Tongue (tissue), 3 donors: ENCODE measurements at places on chromosomes 11 and 22.

DNA sequence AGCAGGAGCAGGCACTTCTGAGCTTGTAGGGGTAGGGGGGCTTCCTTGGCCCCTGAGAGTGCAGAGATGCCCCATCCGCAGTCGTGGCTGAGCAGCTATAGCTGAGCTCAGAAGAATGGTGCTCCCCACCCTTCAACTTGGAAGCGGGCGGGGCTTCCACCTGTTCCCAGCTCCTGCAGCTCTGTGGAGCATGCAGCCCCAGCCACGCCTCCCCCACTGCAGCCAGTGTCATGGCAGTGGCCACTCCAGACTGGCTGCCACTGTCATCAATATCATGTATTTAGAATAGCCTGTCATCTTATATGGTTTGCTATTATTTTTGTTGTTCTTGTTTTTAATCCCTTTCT is 213.1 kb downstream of the LRRC4C start:
- DNase-seq = no peak

DNA sequence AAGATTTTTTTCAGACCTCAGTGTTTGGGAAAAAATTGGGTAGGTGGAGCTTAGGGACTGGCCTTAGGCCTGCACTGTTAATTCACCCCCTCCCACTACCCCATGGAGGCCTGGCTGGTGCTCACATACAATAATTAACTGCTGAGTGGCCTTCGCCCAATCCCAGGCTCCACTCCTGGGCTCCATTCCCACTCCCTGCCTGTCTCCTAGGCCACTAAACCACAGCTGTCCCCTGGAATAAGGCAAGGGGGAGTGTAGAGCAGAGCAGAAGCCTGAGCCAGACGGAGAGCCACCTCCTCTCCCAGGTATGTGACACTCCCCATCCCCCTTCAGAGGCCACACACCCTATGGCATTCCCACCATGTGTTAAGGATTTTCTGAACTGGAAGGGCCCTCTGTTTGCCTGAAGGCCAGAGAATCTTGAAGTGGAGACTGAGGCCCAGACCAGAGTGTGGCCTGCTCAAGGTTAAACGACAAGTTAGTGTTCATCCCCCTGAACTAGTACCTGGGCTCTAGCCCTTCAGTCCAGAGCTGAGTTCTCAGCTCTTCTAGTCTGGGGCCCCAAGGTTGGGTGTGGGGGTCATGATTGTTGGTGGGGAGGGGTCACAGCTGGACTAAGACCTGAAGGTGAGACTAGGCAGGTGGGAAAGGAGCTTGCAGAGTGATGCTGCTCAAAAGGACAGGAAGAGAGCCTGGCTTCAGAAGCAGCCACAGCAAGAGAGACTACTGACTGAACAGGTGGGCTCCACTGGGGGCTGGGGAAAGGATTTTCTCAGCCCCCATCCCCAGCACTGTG is 2.3 kb upstream of the FOLR1 start:
- peak; percentile 77 for DNase-seq

DNA sequence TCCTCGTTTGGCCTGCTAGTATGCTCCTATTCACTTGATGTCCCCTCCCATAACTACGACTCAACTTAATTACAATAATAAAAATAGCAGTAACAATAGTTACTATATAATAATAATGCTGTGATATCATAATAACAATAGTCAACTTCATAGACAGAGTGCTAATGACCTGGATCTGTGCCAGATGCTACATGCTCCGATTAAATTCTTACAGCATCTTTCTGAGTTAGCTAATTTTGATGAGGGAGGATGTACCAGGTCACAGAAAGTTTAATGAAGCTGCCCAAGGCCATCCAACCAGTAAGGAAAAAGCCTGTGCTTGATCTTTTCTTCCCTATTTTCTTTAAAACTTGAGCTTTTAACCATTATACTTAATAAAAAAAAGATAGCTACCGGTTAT is 413.4 kb upstream of the LRRC4C start:
- DNase-seq = no peak

- DNase-seq = no peak
Observed at GRCh38 chr11:127023991-127024390, 23.4 kb upstream of the KIRREL3 start.

GRCh38 chr22:20503816-20504215 is 3.6 kb upstream of the MED15 start:
- no peak for DNase-seq

DNA sequence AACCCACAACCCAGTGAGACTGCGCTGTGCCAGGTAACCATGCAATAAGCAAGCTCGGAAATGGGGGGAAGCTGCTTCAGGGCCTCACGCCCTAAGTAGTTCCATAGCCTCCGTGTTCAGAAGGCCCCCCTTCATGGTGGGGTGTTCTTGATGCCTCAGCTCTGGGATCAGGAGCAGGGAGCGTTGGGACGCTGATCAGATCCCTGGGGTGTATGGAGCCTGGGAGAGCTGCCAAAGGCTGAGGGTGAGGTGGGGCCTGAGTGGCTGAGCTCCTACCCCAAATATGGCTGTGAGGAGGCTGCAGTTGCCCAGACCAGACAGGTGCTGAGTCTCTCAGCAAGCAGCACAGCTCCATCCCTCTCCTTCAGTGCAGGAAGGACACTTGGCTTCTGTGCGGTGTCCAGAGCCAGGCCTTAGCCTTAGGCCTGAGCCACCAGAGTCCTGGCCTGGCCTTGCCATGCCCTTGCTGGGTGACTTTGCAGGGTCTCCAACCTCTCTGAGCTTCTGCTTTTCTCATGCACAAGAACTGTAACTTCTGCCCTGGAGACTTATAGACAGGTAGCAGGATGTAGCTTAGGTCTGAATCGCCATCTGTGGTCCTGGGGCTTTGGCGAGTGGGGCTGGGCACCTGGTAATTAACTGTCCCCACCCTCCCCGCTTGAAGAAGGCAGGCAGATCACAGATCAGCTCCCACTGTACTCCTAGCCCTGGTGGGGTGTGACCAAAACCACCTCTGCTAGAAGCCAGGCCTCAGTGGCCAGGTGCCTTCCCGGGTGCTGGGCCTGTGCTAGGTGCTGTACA is 5.3 kb downstream of the MMP11 start:
- DNase-seq = peak; percentile 35

DNA sequence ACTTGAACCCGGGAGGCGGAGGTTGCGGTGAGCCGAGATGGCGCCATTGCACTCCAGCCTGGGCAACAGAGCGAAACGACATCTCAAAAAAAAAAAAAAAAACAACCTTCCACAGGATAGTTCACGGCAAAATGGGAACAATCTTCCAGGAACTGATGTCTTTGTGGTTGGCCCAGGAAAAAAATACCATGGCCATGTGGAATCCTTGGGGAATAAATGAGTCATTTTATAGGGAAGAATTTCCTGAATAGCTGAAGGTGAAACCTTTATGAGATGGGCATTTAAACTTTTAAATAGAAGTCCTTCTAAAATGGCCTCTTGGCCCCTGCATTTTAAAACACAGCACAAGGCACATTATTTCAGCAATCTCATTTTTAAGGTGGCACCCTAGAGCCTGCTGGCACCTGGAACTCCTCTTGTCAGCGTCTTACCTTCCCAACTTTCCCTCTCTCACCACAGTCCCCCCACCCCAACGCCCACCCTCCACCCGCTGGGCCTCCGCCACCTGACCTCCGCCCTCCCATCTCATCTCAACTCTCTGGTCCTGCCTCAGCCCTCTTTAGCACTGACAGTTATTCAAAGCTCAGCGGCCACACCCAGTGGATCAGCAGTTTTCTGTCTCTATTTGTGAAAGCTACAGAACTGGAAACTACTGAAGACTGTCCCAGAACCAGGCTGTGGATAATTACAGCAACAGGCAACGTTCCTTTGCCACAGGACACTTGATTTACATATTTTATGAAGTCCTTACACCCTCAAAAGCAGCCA is 43.1 kb downstream of the SCGB1A1 start:
- no peak for DNase-seq

- DNase-seq = peak; percentile 59
Observed at GRCh38 chr22:40449676-40450035, 79.3 kb downstream of the SGSM3 start.
